ENCODE measurements at places on chromosomes 1 and 21.

DNA sequence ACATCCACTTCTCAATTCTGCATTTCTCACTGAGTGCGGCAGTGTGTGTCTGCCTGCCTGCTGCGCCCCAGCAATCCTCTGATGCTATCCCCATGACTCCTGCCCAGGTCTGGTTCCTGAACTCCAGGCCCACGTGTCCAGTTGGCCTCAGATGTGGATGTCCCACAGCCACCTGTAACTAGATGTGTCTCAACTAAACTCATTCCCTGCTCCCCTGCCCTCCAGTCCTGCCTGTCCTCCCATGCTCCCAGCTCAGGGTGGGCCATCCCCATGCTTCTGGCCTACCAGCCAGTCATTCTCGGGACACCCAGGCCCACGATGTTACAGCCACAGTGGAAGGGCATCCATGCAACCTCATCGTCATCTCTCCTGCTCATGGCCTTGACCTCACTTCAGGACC is 76.8 kb downstream of the STUM start:
- H3K27me3 ChIP-seq, result no peaks in the 10 kb centered on the region
- H3K4me3 ChIP-seq, result no peak overlapping the region
- H3K4me1 ChIP-seq, result peaks cover 6% of the 10 kb centered on the region
- no peak overlapping the region for H3K27ac ChIP-seq
- H3K36me3 ChIP-seq, result no peaks in the 10 kb centered on the region
- DNase-seq, result no peak

DNA sequence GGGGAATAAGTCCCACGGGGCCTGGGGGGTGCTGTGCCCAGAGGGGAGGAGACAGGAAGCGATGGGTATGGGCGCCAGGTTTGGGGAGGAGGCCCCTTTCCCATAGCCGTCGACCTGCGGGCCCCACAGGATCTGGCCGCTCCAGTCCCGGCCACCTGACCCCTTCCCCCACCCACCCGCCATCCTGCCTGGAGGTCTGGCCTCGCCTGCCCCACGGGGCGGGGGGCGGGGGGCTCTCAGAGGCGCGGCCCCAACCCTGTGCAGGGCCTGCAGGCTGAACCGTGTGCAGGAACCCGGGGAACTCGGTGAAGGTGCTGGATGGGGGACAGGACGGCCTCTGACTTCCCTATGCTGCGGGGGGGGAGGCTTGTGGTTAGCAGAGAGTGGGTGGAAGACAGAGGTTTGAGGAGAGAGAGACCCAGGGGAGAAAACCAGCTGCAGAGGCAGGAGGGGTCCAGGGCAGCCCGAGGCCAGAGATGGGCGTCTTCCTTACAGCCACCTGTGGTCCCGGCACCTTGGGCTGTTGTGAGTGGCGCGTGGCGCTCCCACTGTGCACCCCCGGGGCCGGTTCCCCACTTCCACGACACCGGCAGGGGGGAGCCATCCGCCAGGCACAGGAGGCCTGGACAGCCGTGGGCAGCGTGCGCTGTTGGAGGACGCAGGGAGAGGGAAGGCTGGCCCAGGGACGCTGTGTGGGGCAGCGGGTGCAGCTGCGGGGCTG is 2.5 kb upstream of the TNFRSF18 start:
- H3K36me3 ChIP-seq, result no peaks in the 10 kb centered on the region
- DNase-seq, result no peak
- peaks cover 50% of the 10 kb centered on the region for H3K4me1 ChIP-seq
- no peak overlapping the region for H3K27ac ChIP-seq

DNA sequence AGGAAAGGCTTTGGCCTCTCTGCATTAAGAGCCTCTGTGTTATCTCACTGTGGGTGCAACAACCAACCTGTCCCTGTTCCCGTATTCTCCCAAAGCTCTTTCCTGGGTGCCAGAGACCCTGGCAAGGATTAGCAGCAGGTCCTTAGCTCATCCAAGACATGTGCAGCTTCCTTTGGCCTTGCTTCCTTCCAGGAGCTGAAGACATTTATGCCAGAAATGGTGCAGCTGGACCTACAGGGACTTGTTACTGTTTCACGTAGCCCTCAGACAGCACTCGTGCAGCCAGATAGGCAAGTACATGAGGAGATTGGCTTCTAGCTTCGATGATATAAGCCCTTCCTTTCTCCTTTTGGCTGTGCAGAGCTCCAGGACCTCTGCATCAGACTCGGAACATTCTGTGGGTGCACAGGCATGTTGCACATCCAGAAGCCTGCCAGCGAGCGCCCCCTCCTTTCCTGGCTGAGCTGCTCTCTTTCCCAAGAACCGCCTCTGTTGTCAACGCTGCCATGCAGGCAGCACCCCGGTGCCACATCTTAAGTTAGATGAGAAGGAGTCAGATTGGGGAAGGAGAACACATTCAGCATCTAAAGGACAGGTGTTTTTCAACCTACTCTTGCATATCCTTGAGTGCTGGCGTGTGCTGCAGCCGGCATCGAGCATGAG is 284.5 kb upstream of the PLXNA2 start:
- H3K27me3 ChIP-seq, result no peaks in the 10 kb centered on the region
- no peaks in the 10 kb centered on the region for H3K36me3 ChIP-seq
- H3K4me1 ChIP-seq, result no peaks in the 10 kb centered on the region
- no peak overlapping the region for H3K4me3 ChIP-seq

DNA sequence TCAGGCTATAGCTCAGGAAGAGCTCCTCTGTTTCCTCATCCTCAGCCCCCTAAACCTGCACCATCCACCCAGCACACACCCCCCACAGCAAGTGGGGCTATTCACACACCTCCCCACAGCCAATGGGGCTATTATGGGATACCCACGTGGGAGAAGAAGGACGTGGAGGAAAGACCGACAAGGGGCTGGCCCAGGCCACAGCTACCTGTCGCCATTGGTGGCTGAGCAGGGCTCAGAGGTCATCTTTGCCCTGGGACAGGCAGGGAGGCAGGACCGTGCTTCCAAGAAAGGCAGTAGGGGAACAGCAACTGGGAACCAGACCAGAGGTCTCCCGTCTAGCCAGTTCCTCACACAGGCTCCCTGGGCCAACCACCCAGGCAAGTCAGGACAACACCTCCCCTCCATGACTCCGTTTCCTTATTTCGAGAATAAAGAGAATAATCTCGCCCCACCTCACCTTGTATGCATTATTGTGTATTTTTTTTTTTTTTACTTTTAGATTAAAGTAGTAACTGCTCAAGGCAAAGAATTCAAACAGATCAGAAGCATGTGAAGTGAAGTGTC is 92.3 kb upstream of the TARDBP start:
- no peaks in the 10 kb centered on the region for H3K36me3 ChIP-seq
- H3K4me3 ChIP-seq, result no peak overlapping the region
- DNase-seq, result no peak
- H3K27me3 ChIP-seq, result no peaks in the 10 kb centered on the region
- H3K27ac ChIP-seq, result no peak overlapping the region
- H3K4me1 ChIP-seq, result no peaks in the 10 kb centered on the region

DNA sequence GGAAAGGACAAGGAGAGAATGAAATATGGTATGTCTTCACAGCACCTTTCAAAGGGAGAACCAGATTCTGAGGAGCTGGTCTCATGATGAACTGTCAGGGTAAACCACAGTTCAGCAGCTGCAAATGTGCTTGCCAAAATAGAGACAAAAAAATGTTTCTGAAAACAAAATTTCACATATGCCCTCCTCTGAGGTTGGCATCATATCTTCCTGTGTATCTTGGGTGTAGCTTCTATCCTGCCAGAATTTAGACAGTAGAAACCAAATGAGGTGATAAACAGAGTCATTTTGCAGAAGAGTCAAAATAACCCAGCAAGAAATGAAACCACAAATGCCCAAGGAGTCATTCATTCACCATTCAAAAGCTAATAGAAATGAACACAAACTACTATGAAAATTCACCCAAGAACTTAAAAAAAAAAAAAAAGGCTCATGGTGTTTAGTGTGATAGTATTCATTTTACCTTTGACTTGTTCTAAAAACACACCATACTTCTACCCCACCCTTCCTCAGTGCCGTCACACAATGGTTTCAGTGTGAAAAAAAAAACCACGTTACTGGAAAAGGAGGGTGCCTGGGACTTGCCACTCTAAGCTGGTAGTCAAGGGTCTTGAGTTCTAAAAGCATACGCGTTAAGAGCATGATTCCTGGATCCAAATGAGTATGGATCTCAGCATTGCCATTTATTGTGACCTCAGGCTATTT is 18.5 kb downstream of the SELL start:
- no peak overlapping the region for H3K27ac ChIP-seq
- no peak overlapping the region for H3K4me3 ChIP-seq
- no peaks in the 10 kb centered on the region for H3K36me3 ChIP-seq
- peaks cover 9% of the 10 kb centered on the region for H3K4me1 ChIP-seq

DNA sequence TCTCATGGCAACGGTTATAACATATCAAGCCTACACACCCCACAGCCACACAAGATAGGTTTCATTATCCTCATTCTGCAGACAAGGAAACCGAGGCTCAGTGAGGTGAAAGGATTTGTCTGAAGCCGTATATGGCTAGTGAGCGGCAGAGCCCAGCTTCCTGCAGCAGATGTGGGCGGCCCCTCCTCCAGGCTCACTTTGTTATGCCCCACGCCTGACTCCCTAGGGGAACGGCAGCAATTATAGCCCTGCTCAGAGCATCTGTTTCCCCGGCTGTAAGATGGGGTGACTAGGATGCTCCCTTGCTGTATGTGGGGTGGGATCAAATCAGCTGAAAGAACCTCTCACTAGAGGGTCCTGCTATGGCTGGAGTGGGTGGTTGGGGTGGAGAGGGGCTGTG is 22.1 kb downstream of the GRHL3 start:
- no peaks in the 10 kb centered on the region for H3K4me1 ChIP-seq
- no peaks in the 10 kb centered on the region for H3K27me3 ChIP-seq
- no peak overlapping the region for H3K4me3 ChIP-seq
- no peak for DNase-seq
- no peak overlapping the region for H3K27ac ChIP-seq

- peaks cover 25% of the 10 kb centered on the region for H3K36me3 ChIP-seq
- H3K27me3 ChIP-seq, result no peaks in the 10 kb centered on the region
- no peaks in the 10 kb centered on the region for H3K4me1 ChIP-seq
- H3K4me3 ChIP-seq, result no peak overlapping the region
- no peak overlapping the region for H3K27ac ChIP-seq
- DNase-seq, result no peak
Measured at GRCh38 chr1:175155473-175155856, 37.1 kb downstream of the KIAA0040 start.

DNA sequence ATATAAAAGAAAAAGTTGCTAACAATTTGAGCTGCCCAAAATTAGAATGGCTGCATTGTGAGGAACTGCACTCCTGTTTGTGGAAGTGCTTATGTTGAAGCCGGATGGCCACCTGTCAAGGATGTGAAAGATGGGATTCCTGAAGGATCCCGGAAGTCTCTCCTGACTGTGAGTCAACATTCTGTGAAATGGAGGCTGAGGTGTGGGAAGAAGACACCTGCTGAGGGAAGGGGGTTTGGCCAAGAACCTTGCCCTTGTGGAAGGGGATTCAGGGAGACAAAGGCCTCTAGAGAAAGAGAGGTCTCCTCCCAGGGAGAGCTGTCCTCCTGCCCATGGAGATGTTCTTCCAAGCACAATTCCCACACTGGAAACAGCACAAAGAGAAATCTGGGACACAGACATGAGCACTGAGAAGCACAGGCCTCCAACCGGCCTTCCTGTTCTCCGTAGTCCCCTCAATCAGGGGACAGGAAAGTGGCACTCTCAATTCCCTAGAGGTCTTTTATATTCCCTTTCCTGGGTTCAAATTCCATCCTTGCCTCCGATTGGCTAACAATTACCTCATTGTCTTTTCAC is 70.5 kb downstream of the CD2 start:
- no peaks in the 10 kb centered on the region for H3K27me3 ChIP-seq
- no peaks in the 10 kb centered on the region for H3K4me1 ChIP-seq
- no peak overlapping the region for H3K27ac ChIP-seq

DNA sequence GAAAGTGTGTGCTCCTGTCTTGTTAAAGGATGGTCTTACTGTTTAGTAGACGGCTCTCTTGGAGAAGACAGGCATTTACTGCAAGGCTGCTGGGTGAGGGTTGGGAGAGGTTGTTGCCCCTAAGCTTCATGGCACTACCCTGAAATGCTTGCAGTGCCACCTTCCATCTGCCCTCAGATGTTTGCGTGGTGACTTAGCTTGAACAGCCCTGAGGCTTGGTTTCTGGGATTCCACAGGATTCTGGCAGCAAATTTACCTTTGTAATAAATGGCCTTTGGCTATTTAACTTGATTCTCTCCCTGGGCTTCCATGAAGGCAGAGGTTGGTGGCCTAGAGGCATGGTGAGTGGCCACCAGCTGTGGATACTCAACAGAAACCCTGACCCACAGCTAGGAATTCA is 11.6 kb downstream of the MTARC1 start:
- H3K27ac ChIP-seq, result no peak overlapping the region
- peaks cover 34% of the 10 kb centered on the region for H3K36me3 ChIP-seq
- no peak for DNase-seq
- no peaks in the 10 kb centered on the region for H3K4me1 ChIP-seq

DNA sequence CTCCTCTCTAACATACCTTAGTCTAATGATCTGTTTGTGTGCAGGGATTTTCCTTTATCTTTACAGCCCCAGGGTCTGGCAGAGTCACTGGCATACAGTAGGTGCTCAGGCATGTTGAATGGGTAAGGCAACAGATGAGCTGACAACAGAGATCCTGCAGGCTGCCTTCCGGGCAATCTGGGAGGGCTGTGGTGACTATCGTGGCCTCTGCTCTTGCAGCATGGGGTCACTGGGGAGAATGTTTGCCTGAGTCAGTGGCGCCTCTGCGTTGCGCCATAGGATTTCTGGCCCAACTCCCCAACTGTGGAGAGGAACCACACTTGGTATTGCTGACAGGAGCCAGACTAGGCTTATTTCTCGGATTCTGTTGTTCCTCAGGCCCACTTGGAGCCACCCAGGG is 93.8 kb downstream of the LAMC2 start:
- H3K36me3 ChIP-seq, result no peaks in the 10 kb centered on the region
- peaks cover 21% of the 10 kb centered on the region for H3K4me1 ChIP-seq
- DNase-seq, result no peak
- no peak overlapping the region for H3K4me3 ChIP-seq
- peak overlapping the region; percentile 72 for H3K27ac ChIP-seq
- no peaks in the 10 kb centered on the region for H3K27me3 ChIP-seq

GRCh38 chr1:67522793-67523192 is 92.6 kb upstream of the SERBP1 start:
- no peak overlapping the region for H3K4me3 ChIP-seq
- no peaks in the 10 kb centered on the region for H3K36me3 ChIP-seq
- no peak for DNase-seq
- no peak overlapping the region for H3K27ac ChIP-seq
- H3K4me1 ChIP-seq, result no peaks in the 10 kb centered on the region
- no peaks in the 10 kb centered on the region for H3K27me3 ChIP-seq

DNA sequence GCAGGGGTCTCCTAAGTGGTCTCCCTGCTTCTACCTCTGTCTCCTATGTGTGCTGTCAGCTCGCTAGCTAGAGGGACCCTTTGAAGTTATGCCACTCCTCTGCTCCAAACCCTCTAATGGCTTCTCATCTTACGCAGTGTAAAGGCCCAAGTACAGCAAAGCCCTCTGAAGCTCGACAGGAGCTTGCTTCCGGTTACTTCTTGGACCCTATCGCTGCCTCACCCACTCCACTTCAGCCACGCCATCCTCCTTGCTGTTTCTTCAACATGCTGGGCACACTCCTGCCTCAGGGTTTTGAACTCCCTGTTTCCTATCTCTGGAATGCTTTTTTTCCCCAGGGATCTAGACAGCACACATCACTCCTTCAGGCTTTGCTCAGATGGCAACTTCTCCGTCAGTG is 102.3 kb upstream of the F3 start:
- peaks cover 3% of the 10 kb centered on the region for H3K4me1 ChIP-seq
- H3K36me3 ChIP-seq, result no peaks in the 10 kb centered on the region
- DNase-seq, result no peak
- no peak overlapping the region for H3K4me3 ChIP-seq
- H3K27ac ChIP-seq, result no peak overlapping the region

GRCh38 chr1:203342192-203342940 is 8.6 kb downstream of the FMOD start:
- H3K4me1 ChIP-seq, result no peaks in the 10 kb centered on the region
- peak; percentile 56 for DNase-seq
- H3K27me3 ChIP-seq, result no peaks in the 10 kb centered on the region
- H3K4me3 ChIP-seq, result no peak overlapping the region
- H3K27ac ChIP-seq, result peak overlapping the region; percentile 18
